Right cardiac atrium (tissue), 5 donors: ENCODE measurements at places on chromosomes 2 and 18. TPM values are rescaled to one million over a fixed set of nuclear protein-coding genes. Genes with fewer than 3 reads are reported as not detected.

PER2 gene
- 6.1 TPM for total RNA-seq

DNA sequence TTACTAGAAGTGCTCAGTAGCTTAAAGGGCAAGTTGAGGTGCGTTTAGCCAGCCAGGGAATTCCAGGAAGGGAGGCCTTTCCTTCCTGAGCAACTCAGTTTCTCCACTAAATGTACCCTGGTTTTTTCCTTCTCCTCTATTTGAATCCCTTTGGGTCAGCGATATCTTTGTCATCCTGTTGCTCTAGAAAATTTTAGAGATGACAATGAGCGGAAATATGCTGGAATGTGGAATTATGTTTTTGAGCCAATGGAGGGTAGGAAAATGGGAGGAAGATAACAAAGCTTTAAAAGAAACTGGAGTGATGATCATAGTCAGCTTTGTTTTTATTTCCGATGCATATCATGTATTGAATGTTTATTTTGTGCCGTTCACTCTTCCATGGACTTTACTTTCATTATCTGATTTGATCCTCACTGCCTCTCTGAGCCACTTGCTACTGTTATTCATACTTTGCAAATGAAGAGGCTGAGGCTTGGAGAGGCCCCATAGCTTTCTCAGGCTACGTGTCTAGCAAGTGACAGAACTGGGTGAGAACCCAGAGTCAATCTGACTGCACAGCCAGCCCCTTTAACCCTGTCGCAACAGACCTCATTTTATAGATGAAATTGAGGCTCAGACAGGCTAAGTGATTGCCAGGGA lies 67.3 kb downstream of the NTSR2 start:
- DNase-seq: no peak

DNA sequence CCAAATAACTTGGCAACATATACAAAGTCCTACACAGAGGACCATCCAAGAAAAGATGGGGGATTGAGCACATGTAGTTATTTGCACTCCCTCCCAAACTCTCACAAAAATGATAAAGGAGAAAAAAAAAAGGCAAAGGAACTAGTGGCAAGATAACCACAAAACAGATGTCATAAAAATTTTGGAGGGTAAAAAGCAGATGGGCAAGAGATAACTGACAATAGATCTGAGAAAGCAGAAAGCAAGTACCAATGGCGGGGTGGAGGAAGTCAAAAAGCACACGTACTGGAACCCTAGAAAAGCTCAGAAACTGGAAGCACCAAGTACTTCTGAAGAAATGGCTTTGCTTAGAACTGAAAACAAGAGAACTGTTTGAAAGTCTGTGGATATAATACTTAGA lies 82.0 kb downstream of the WDPCP start:
- DNase-seq: no peak

DNA sequence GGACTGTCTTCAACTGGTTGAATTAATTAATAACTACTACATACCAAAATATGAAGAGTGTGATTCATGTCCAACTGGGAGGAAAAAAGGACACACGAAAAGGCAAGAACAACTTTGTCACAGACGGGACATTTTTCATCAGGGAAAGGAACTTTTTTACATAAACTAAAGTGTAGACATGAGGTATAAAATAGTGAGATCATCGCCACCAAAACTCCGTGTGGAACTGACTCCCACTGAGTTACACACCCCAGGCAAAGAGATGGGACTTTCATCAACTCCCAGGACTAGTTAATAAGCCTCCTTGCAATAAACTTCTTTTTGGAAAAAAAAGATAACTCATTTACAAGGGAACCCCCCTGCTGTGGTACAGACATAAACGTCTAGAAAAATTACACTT lies 12.9 kb upstream of the NMI start:
- DNase-seq: no peak

TMEM198 gene
- 3.2 TPM for total RNA-seq

DNA sequence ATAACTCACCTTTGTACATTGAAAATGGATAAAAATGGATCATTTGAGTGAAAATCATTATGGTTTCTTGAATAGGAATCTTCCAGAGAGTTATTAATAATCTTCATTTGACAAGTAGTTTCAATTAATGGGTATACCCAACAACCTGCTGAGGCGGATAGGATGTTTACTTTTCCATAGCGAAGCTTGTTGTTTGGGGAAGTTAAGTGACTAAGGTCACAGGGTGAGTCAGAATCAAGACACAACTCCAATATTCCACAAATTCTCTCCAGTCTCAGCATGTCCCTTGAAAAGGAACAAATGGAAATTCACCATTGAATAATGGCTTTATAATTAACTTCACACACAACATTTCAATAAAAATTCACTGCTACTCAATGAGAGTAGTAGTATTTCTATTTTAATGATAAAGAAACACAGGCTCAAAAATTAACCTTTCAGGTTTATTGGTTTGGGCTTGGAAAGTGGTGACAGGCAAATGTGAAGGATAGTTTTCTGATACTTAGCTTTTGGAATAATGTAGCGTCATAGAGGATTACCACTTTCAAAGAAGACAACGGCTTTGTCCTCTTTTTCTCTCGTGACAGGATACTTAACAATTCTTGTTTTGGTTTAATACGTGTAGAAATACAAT lies 211.3 kb downstream of the GPD2 start:
- DNase-seq: no peak

ATOH8 gene
- total RNA-seq: 35.7 TPM

HJURP gene
- total RNA-seq: not detected

GRCh38 chr2:107669335-107669734 lies 157.4 kb upstream of the RGPD4 start:
- DNase-seq: no peak

GRCh38 chr2:196370381-196370780 lies 199.0 kb upstream of the STK17B start:
- DNase-seq: no peak

DNA sequence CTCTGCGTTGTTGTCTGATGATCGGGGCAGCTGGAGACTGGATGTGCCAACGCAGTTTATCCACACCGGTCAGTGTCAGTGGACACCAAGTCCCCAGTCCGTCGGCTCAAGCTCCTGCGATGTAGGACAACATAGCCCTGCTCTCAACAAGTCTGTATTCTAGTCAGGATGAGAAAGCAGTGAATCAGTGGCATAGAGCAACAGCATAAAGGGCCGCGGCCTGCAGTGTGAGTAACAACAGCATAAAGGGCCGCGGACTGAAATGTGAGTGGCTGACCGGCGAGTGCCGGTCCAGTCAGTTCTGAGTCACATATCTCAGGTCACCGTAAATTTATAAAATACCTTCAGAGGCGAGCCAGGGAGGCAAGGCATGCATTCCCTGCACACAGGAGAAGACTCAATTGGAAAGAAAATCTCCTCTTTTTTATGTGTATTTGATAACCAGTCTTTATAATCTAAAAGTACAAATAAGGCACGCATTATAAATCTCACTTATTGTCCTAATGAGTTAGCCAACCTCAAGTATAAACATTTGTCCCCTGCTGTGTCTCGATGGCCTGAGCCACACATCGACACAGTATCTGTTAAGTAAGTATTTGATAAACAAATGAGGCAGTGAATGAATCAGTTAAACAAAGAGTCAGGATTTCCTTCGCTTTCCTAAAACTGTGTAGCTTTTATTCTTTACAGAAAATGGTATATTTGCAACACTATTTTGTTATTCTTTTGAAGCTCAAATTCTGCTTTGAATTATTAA lies 33.8 kb upstream of the NFATC1 start:
- no peak for DNase-seq

DNA sequence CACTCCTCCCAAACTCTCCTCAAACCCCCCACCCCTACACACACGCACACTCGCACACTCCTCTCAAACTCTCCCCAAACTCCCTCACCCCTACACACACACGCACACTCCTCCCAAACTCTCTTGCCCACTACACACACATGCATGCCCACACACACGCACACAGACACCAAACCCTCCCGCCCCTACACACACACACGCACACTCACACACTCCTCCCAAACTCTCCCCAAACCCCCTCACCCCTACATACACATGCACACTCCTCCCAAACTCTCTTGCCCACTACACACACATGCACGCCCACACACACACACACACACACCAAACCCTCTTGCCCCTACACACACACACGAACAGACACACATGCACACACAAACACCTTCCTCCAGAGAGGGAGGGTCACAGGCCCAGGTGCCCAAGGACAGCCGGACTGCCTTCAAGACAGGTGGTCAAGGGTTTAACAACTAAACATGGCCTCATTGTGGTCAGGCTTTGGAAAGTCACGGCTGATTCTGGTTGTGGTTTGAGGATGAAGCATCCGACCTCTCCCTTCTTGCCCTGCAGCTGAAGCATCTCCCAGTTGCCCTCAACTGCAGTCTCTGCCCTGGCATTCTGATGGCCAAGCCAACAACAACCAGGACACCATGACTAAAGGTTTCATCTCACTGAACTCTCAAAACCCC lies 72.3 kb upstream of the SNTG2 start:
- no peak for DNase-seq

TTN gene
- total RNA-seq: 2,179 TPM

DNA sequence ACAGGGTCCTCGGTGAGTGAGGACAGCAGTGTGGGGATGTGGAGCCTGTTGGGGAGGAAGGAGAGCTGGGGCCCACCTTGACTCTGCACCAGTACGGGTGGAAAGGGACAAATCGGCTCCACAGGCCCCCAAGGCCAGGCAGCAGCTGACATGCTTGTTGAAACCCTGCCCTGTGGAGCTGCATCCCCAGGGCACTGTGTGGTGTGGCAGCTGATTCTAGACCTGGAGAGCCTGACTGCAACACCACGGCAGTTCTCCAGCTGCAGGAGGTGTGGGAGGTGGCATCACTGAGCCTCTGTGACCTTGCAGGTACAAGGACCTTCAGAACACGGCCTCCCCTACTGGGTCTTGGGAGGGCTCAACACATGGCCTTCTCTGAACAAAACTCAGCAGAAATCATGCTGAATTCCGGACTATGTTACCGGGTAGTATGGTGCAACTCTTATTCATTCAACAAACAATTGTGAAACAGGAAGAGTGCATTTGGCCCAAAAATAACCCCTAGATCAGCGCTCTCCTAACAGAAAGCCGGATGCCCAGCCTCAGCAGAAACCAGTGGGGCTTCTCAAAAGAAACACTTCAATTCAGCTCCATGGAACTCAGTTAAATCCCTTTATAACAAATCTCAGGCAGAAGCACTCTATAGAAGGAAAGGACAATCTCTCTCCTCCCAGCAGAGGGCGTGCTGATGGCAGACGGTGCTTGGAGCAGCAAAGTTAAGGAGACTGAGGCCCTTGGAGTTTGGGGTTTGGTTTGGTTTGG lies 104.4 kb upstream of the SALL3 start:
- no peak for DNase-seq

SERPINB10 gene
- not detected for total RNA-seq

DNA sequence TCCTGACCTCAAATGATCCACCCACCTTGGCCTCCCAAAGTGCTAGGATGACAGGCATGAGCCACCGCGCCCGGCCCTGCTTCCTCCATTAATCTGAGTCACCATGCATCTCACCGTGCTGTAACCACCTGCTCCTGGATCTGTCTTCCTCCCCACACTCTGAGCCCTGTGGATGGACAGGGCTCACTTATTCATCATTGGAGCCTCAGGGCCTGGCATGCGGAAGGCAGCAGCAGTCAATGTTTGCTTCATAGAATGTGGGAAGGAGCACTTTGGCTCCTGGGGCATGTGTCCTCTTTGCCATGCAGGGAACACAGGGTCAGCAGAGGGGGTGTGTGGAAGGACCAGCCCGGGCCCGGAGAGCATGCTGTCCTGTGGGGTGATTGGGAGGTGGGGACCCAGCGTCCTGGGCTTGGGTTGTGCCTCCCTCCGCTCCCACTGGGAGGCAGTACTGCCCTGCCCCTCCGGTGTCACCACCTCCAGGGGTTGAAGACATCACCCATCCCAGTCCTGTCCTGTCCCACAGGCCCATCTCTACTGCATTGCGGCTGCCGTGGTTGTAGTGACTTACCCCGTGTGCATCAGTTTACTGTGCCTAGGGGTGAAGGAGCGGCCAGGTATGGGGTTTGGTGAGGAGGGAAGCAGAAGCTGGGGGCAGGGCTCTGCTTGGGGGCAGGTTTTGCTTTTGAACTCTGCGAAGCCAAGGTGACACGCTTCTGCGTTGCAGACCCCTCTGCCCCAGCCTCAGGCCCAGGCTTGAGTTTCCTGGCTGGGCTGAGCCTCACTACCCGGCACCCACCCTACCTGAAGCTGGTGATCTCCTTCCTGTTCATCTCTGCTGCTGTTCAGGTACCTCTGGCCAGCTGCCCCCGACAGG lies 11.5 kb downstream of the MFSD2B start:
- peak; percentile 62 for DNase-seq

DNA sequence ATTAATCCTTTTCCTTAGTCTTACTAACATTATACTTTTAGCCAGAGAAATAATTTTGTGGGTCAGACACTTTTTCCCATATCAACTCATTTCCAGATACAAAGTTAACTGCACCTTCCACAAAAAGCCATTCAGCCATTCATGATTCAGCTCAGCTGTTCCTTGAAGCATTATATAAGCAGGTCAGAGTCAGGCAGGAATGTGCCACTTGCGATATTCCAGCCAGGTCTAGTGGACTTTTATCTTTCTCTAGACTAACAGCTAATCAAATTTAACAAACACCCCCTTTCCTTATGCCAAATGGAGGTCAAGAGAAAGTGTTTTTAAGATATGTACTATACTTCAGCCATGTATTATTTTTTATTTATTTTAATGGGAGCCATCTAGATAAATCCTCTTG lies 75.6 kb upstream of the EPB41L3 start:
- no peak for DNase-seq

- no peak for DNase-seq
Measured at GRCh38 chr18:54532962-54533361, 58.1 kb upstream of the DYNAP start.

- no peak for DNase-seq
Measured at GRCh38 chr18:46246101-46246500, 141.9 kb downstream of the HAUS1 start.

DNA sequence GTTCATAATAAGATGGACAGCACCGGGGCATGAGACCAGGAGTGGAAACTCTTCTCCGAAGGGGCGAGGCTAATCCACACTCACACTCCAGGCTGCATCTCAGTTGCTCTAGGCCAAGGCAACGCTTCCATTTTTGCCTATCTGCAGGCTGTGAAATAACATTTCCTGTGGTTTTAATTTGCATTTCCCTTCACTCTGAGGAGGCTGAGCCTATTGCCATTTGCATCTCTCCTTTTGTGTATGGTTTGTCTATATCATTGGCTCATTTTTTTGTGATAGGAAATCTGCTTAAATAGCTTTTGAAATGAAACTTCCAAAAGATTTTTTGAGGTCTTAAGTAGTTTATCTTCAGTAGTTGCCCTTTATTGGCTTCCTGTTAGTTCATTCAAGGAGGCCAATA lies 57.6 kb downstream of the TPGS2 start:
- DNase-seq: no peak
